ENCODE measurements at places on chromosomes 5 and 9.

DNA sequence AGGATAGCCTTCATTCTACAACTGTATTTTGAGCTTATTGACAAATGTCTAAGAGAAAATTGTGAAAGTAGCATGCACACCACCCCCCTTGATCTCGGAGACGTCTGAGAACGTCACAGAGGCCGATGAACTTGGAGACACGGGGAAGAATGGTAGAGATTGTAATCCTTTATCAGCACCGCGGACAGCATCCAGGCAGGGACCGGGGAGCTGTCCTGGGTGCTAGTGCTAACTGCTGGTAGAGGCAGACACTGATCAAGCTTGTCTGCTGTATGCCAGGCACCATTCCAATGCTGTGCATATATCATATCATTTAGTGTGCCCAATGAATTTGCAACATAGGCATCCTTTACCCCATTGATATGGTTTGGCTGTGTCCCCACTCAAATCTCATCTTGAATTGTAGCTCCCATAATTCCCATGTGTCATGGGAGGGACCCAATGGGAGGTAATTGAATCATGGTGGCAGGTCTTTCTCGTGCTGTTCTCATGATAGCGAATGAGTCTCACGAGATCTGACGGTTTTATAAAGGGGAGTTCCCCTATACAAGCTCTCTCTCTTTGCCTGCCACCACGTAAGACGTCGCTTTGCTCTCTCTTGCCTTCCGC, 98.8 kb downstream of the LHX2 start:
- DNase-seq = peak; percentile 75

GRCh38 chr9:70588381-70588780, 173.9 kb upstream of the KLF9 start:
- no peak for DNase-seq

DNA sequence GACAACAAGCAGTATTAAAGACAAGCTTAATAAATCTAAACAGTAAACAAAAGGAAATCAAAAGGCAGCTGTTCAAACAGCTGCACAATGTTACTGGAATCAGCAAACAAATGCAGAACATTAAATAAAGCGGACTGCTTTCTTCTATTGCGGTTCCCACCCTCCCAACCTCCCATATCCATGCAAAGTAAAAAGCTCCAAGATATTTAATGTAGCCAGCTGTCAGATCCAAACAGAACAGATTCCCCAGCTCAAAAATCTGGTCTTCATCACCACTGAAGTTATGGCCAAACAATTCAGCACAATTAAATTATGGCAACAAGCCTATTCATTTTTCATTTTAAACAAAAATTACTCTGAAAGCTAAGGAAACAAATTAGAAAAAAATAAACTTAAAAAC, 75.9 kb downstream of the SLC38A9 start:
- DNase-seq = no peak

DNA sequence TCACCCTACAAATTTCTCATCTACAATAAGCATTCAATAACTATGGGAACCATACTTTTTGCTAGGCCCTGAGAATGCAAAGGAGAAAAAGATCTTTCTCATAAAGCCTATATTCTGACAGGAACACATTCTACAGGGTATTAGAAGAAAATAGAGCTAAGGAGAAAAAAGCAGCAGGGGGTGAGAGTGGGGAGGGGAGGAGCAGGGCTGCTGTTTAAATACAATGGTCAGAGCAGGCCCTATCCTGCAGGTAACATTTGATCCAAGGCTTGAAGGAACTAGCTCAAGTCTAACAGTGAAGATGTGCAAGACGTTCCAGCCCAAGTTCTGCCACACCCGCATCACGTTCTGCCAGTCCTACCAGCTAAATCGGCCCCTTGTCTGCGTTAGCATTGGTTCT, 89.7 kb downstream of the ELAVL2 start:
- DNase-seq = no peak

GRCh38 chr9:6218099-6218502, 2.5 kb downstream of the IL33 start:
- peak; percentile 15 for DNase-seq

GRCh38 chr9:120465685-120466407, 114.1 kb downstream of the CDK5RAP2 start:
- DNase-seq = no peak

- no peak for DNase-seq
These were observed 20.5 kb upstream of the SLC6A19 start for GRCh38 chr5:1180841-1181271.

- DNase-seq = peak; percentile 30
These were observed at the start of gene PCDHB10 for GRCh38 chr5:141192110-141192725. Gene PCDHB10 (plus strand): TSS chr5:141192353. CDS start chr5:141192553, 200 bp downstream.

GRCh38 chr5:142568283-142568995, 117.5 kb downstream of the FGF1 start:
- no peak for DNase-seq

DNA sequence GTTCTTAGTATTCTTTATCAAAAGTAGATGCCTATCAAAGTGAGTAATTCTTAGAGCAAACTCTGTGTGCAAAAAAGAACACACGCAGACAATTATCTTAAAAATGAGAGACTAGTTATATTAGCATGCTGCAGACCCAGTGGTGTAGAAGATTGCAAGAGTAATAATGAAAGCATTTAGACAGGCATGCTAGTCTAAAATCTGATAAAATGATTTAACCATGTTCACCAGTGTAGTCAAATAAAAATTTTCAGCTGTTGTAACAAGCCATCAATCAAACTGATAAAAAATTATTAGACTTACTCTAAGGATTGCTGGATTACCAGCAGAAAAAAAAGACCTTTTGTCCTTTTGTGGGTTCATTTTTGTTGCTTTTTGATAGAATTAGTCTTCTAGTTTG, 241.9 kb upstream of the TLE4 start:
- no peak for DNase-seq

- DNase-seq = no peak
These were observed 403.7 kb upstream of the ZNF608 start for GRCh38 chr5:125150041-125150669.

DNA sequence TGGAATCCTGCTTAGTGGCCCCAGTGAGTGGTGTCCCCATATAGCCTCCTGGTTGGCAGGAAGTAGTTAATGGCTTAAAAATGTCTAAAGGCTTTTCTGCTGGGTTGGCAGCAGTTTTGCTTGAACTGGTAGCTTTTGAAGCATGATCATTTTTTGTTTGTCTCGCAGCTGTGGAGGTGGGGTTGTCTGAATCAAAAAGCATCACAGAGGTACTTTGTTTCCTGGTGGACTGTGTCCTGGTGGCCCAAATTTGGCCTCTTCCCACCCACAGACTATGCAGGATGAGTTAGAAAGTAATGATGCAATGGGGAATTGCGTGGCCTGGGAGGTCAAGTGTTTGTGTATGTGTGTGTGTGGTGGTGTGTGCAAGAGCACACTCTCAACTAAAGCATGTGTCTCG, 322.7 kb downstream of the ARHGEF28 start:
- DNase-seq = peak; percentile 25

Data from ELR (cell line).